ENCODE measurements at places on chromosomes 16 and 17.

DNA sequence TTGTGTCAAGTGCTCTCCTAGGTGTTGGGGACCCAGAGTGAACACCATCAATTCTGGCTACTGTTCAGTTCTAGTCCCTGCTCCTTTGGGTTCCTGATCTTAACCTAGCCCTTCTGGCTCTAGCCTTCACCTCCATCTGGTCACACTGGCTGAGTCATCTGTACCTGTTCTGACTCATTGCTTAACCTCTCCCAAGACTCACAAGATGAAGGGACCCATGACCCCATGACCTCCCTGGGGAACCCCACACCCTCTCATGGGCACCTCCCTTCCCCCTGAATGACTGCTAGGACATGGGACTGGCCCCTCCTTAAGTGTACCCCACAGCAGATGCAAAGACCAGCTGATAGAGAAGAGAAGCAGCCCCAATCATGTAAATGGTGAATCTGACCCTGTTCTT lies 345.8 kb upstream of the CDH5 start:
- DNase-seq, result no peak

DNA sequence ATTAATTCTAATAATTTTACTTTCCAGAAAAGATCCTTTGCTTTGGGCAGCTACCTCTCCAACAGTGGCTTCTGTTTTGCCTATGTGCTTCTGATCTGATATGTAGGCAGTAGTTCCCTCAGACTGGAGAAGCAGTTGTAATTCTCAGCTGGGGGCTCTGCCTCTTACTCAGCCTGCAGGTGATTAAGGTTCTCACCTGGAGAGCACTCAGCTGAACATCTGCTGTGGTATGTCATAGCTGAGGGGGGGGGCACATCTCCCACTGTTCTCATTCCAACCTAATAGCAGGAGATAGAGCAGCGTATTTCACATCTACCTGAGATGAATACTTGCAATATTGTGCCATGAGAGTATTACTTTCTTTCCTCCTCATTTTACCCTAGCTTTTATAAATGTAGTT lies 511.9 kb upstream of the CDH8 start:
- no peak for DNase-seq

GRCh38 chr16:86673090-86673955 lies 95.0 kb downstream of the FOXL1 start:
- no peak for DNase-seq

- DNase-seq, result no peak
These were observed 104.4 kb downstream of the CMIP start for GRCh38 chr16:81548876-81549546.

DNA sequence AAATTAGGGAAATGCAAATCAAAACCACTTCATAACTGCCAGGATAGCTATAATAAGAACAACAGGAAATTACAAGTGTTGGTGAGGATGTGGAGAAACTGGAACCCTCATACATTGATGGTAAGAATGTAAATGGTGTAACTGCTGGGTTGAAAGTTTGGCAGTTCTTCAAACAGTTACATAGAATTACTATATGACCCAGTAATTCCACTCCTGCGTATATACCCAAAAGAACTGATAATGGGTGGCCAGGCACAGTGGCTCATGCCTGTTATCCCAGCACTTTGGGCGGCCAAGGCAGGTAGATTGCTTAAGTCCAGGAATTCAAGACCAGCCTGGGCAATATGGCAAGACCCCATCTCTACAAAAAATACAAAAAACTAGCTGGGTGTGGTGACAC lies 4.5 kb upstream of the CMTM4 start:
- DNase-seq, result no peak

DNA sequence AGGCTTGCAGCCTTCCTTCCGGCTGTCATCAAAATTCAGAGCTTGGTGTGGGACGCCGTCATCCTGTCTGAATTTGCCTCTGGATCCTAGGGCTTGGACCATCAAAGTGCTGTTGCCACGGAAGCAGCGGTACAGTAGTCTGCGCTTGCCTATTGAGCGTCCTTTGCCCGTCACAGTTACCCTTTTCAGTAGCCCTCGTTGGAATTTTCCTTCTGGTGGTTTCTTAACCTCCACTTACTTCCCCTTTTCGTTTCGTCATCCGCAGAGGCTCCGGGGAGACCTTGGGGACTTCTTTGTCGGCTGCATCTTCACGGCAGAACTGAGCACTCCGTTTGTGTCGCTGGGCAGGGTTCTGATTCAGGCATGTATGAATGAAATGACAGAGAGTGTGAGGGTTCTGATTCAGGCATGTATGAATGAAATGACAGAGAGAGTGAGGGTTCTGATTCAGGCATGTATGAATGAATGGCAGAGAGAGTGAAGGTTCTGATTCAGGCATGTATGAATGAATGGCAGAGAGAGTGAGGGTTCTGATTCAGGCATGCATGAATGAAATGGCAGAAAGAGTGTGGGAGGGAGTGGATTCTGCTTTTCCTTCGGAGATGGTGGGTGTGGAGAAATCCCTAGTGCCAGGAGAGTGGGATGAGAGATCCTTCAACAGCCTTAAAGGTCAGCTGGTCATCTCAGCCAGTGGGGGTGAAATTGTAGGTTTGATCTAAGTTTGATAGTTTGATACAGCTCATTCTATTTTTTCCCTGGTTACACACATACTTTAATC lies 8.0 kb downstream of the TLCD3A start:
- DNase-seq, result no peak

GRCh38 chr16:57736419-57737351 lies 1.1 kb downstream of the KATNB1 start:
- DNase-seq, result peak; percentile 17

DNA sequence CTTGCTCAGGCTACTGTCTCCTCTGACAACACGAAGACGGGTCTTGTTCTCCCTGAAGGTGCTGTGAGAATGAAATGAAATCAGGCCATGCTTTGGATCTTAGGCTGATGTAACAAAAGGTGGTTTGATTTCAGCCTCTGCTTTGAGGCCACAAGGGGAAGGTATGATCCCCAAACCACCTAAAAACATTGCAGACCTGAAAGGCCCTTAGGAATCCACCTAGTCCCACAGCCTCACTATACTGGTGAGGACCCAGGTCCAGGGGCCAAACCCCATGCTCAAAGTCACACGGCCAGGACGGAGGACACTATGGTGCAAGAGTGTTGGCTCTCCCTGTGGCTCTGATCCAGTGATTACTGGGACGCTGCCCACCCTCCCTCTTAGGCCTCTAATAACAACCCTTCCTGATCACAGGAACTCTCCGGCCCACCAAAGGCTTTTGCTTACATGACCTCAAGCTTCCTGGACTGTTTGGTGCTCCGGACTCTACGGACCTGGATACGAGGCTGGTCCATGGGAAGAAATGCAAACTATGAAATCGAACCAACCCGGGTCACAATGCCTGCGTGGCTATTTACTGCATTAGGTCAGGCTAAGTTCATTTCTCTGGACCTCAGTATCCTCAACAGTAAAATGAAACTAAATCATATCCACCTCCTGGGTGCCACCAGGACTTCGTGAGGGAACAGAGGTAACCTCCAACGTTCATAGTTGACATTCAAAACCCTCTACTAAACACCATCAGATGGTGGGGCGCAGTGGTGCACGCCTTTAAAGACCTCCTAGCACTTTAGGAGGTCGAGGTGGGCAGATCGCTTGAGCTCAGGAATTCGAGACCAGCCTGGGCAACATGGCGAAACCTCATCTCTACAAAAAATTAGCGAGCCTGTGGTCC lies 1.5 kb downstream of the TRIM25 start:
- DNase-seq, result no peak

DNA sequence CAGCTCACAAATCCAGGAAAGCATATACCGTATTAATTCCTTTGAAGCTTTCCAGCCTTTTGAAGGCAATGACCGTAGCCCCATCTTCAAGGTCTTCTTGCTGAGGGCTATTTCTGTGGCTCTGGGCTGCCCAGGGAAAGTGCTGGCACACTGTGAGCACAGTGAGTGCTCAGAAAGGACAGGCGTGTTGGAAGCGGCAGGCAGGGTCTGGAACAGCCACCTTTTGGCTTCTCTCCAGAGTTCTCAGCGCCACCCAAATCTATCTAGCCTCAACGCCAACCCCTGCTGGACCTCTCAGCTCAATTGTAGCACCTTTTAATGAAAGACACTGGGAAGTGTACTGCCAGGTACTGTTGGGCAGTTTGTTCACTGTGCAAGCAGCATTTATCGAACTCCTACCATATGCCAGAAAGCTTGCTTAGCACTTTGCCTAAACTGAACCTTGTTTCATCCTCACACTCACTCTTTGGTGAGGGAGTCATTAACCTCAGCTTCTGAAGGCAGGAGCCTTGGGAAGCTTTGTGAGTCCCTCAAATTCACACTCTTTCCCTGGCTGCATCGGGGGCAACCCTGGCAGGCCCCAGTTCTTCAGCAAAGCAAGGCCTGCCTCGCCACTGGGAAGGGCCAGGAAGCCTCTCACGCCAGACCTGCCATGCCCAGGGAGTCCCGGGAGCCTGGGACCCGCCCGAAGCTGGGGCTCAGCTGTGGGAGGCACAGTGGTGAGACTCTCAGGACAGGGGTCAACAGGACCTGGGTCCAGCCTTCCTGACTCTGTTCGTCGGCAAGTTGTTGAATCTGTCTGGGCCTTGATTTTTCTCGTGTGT lies 13.5 kb upstream of the CIBAR2 start:
- DNase-seq, result no peak

- peak; percentile 59 for DNase-seq
These were observed 65.0 kb downstream of the MMD start for GRCh38 chr17:55356434-55357328.

DNA sequence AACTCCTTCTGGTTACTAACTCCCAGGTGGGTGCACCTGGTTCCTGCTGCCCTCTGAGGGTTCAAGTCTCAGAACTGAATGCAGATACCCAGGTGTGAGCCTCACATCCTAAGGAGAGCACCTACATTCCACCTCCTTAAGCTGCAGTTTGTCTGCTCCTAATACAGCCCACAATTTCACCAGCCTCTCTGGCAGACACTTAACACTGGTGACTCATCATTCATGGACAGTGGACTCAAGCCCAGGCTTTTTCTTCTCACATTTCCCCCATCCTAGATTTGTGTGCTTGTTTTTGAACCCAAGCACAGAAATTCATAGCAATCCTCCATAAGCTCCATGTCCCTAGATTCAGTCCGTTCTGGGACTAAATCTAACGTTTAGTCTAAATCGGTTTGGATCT lies 7.0 kb upstream of the MAF start:
- no peak for DNase-seq

GRCh38 chr16:68823401-68824135 lies 19.8 kb upstream of the TANGO6 start:
- no peak for DNase-seq

DNA sequence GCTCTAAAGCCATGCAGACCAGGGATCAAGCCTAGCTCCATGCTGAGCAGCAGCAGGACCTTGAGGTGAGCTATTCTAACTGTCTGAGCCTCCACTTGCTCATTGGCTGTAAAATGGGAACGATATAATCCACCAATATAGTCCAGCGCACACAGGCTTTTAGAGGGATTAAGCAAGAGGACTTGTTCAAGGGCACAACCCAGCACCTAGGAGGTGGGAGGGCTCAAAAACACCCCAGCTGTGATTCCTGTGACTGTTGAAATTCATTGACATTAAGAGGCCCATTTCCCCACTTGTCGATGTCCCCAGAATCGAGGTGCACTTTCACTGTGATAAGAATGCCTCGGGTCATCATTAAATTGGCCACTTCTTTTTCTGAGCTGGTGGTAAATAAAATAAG lies 4.1 kb downstream of the USH1G start:
- no peak for DNase-seq

- no peak for DNase-seq
These were observed 48.4 kb downstream of the TOX3 start for GRCh38 chr16:52498328-52499059.

DNA sequence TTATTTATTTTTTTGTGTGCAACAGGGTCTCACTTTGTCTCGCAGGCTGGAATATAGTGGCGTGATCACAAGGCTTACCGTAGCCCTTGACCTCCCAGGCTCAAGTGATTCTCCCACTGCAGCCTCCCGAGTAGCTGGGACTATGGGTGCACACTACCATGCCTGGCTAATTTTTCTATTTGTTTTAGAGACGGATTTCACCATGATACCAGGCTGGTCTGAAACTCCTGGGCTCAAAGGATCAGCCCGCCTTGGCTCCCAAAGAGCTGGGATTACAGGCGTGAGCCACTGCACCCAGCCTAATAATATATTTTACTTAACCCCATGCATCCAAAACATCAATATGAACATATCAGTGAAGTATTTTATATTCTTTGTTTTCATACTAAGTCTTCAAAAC lies 2.0 kb downstream of the CCDC200 start:
- DNase-seq, result no peak

GRCh38 chr16:333406-334094 lies 19.0 kb downstream of the AXIN1 start:
- DNase-seq, result no peak

- DNase-seq, result no peak
These were observed 660.7 kb upstream of the EEF2KMT start for GRCh38 chr16:5758281-5758680.

DNA sequence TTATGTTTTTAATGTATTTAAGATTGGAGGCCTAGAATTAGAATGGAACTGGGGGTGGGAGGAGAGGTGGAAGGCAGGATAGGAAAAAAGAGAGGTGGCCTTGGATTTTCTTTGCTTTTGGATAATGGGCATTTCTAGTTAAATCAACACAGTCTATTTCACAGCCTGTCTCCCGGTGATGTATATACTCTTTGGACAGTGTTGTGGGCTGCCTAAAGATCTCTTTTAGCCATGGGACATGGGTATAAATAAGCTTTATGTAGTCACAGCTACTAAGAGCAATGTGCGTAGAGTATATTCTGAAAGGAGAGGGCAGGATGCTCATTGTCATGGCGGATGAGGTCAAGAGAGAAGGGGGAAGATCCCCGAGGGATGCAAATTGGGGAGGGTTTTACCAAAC lies 1084.4 kb upstream of the RBFOX1 start:
- no peak for DNase-seq

GRCh38 chr16:1378804-1379303 lies 27.1 kb downstream of the GNPTG start:
- DNase-seq, result peak; percentile 43

GRCh38 chr17:37081287-37081686 lies 132.5 kb downstream of the AATF start:
- no peak for DNase-seq

DNA sequence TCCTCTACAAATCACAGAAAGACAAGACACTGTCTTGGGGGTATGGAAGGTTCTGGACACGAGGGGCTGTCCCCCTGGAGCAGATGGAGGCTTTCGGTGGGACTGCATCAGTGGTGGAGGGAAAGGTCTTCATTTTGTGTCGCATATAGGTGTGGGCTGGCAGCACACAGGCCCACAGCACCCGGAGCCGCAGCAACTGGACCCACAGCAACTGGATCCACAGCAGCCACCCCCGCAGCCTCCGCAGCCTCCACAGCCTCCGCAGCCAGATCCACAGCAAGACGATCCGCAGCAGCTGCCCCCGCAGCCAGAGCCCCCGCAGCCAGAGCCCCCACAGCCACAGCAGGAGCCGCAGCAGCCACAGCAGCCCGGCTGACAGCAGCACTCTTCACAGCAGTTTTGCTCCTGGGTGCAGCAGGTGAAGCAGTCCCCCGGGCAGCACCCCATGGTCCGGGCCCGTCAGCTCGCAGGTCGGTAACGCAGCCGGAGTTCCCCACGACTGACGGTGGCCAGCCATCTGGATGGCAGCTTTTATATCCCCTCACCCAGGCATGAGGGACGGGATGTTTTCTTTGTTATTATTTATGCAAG lies at the start of gene KRTAP17-1:
TSS of gene KRTAP17-1 (minus strand) at position 507 of the 591 bp plus-strand sequence. CDS start at position 447, 60 bp downstream.
- DNase-seq, result no peak

Data from activated T-cell treated with anti-CD3 and anti-CD28 coated beads for 4 hours (primary cell).